NCI-H774 (cell line): ENCODE measurements at places on chromosomes 3 and 15.

- no peak for DNase-seq
Observed at GRCh38 chr3:82157952-82158351, 396.5 kb upstream of the GBE1 start.

DNA sequence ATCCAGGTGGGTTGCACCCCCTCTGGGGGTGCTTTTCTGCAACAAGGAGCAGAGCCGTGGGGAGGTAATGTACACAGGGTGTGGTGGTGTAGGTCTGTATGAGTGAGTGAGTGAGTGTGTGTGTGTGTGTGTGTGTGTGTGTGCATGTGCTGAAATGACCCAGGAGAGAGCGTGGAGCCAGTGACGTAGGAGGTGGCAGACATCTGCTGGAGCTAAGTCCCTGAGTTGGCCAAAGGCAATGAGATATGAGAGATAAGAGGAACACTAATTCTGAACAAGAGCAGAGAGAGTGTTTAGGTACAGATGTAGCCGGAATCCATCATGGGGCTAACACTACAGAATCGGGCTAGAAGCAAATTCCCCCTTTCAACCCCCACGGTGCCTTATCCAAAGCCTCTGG, 27.6 kb downstream of the BDH1 start:
- no peak for DNase-seq

GRCh38 chr3:103968751-103969150, 1398.0 kb upstream of the ALCAM start:
- DNase-seq, result no peak

DNA sequence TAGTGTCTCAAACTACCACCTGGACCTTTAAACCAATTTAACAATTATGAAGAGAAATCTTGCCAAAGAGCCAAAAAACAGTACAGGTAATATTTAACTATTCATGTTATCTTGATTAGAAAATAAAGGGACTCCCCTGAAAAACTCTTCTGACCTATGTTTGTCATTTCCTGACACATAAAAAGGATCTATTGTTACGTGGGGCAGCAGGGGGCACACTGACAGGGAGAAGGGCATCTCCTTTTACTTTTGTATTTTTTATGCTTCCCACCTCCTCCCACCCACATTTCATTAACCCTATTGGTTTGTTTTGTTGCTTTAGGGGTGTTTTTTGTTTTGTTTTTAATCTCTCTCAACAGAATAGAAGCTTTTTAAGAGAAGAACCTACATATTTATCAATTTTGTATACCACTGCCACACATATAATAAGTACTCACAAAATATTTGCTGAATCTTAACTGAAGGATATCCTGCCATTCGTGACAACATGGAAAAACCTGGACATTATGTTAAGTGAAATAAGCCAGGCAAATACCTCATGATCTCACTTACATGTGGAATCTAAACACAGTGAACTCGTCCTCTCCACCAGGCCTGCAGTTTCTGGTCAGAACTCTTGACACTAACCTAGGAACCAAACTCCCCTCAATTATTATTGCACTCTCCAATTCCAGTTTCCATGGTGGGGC, 17.7 kb downstream of the STAG1 start:
- no peak for DNase-seq

DNA sequence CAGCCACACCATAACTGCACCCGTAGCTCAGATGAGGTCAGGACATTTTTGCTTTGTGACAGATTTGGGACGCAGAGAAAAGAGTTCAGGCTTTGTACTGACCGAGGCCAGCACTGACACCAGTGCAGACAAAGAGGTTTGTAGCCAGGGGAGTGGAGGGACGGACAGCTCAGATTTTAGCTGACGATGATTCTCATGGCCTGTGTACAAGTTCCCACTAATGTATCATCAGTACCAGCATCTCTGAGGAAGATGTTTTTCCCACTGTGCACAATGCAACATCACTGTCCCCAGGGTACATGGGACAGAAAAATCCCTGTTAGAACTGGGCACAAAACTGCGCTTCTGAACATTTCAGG, 112.7 kb downstream of the SLCO3A1 start:
- DNase-seq, result no peak

- DNase-seq, result no peak
Observed at GRCh38 chr15:56866803-56867202, 51.6 kb upstream of the TCF12 start.

DNA sequence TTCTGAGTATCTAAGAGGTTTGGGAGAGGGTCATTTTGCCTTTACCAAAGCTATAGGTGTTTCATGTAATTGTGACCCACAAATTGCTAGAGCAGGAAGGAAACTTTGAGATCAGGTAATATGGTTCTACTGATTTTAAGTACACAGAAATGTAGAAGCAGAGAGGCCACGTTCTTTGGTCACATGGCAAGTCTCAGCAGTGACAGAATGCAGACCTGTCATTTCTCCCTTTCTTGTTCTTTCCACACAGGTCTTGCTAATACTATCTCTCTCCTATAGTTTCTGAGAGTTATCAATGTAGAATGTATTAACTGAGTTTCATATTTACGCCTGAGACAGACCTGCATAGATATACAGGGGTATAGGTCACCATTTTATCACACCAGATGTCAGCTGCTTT, 10.9 kb upstream of the RTP1 start:
- DNase-seq, result no peak

- no peak for DNase-seq
Observed at GRCh38 chr3:182255158-182255557, 538.1 kb upstream of the ATP11B start.

- DNase-seq, result no peak
Observed at GRCh38 chr15:52093167-52093538, 19.4 kb downstream of the BCL2L10 start.

- no peak for DNase-seq
Observed at GRCh38 chr3:38662544-38662943, 13.1 kb upstream of the SCN5A start.

DNA sequence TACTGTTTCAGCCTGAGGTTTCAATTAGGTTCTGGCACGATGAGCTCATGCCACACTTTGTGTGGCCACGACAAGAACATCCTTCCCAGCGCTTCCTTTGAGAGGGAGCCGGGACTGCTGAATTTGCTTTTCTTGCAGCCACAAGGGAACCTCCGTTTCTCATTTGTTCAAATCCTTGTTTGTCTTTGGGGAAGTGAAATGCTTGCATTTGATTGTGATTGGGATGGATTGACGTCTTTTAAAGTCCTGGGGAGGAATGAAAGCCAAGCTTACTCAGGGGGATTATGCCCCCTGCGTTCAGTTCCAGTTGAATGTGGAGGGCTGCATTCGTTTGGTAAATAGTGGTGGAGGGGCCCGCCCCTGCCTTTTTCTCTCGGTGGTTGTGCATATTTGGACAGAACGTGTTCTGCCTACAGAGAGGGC, 277.6 kb downstream of the THSD4 start:
- DNase-seq, result no peak

DNA sequence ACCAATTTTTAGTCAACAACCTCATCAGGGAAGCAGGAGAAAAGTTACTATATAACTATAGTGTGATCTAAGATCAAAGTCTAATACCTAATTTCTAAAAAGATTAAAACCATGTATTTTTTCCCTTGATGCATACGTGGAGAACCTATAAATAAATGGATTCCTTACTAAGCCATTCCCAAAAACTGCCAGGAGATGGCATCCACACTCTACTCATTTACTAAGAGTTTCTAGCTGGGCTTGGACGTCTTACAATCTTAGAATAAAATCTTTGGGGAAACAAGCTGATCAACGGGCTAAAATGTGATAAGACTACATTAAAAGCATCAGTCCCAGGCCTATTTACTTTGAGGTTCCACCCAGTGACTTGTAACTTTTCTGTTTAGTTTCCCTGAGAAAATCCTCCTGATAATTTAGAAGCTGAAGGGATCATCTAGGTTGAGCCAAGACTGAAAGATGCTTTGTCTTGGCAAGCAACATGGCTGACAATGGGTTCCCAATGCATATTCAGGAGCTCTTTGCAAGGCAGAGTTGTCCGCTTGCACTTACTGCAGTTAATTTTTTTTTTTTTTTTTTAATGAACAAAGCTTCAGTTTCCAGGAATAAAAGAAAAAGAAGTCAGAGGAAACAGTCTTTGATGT, 85.5 kb upstream of the FGF12 start:
- peak; percentile 61 for DNase-seq

DNA sequence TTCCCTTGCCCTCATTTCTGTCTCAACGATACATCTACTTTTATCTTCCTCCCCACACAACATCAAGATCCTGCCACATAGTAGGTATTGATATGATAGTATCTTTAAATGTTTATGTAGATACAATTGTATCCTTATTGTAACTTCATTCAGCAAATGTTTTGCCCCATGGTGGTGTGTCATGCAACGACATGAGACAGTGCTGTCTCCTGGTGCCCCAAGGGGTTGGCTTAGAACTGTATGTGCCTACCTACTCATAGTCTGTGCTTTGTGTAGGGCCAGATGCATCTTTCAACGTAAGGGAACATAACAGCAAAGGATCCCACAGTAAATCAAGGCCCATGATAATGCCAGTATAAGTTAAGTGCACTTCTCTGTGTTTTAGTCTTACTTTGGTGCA, 2.8 kb upstream of the CD47 start:
- no peak for DNase-seq

DNA sequence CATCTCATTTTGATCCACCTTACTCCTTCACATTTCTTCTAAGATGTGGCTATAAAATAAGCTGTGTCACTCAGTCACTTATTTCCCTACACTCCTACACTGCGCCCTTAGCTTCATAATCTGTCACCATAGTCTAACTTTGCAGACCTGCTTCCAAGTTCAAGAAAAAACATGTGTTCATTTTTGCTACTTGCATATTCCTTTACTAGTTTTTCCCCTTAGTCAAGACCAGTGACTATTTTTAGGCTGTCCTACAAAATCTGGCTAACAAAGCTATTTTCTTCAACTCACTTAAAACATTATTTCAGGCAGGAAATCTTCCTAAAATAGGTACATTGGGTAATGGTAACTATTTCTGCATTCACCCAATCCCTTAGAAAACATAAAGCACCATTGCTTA, 272.5 kb downstream of the TBC1D5 start:
- DNase-seq, result no peak

DNA sequence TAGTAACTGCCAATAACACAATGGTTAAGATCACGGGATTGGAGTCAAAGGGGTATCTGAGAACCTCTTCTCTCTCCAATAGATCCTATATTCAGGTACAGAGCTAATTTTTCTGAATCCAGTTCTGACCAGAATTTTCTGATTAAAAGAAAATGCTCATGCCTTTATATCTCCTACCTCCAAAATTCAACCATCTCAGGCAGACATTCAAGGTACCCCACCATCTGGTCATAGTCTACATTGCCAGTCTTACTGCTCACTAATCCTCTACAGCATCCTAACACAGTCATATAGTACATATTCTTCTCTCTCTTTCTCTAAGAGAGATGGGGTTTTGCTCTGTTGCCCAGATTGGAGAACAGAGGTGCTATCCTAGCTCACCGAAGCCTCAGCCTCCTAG, 59.1 kb downstream of the LSAMP start:
- no peak for DNase-seq

DNA sequence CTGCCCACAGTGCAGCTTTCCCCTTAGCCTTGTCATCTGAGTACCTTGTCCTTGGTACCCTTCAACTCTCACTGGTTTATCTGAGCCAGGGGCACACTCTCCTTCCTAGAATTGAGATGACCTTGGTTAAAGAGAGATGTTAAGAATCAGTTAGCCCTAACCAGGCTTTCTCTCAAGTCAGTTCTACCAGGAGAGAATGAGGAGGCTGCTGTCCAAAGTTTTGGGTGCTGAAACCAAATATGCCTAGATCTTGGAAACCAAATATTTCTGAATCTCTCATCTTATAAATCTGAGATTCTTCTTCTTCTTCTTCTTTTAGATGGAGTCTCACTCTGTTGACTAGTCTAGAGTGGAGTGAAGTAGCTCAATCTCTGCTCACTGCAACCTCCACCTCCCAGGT, 12.0 kb upstream of the CTXND1 start:
- DNase-seq, result no peak

DNA sequence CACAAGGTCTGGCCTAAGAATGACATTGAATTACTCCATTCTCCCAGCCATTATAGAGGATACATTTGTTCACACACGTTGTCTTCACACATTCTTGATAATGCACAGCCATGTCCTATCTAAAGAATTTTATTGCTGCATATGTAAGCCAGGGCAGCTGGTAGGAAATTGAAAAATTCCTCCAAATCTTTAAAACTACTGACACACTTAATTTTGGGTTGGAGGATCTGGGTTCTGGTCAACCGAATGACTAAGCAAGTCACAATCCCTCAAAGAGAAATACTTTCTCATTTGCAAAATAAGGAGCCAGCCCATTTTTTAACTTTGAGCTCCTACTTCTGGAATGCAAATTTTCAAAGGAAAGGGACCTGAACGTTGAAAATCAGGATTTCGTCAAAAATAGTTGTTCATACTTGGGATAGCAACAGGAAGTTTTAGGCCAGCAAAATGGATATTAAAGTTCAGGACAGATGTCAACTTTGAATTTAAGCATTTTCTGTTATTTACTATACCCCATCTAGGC, 638.3 kb downstream of the NTRK3 start:
- DNase-seq, result no peak

DNA sequence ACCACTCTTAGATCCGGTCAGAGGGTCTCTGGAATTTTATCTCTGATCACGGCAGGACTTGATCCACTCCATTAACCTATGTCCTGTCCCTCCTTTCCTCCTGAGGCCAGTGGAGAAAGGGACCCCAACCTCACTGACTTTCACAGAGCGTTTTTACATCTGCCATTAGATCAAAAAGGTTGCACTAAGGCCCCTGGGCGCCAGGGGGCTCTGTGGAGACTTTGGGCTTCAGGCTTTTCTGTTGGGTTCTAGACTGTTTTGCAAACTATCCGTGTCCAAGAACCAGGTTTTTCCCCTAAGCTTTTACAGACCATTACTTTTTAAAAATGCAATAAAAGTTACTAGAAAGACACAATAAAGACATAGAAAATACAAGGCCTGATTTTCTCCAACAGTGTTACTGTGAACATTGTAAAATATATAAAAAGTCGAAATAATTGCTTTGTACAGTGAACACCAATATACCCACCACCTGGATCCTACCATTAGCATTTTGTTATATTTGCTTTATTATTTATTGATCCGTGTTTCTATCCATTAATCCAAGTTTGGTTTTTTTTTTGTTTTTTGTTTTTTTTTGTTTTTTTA, 159.7 kb downstream of the POLR2M start:
- peak; percentile 13 for DNase-seq
